Fibroblast of lung (primary cell): ENCODE measurements at places on chromosomes 6 and 20.

GRCh38 chr20:43925801-43926200, 11.1 kb downstream of the TOX2 start:
- peak; percentile 59 for DNase-seq

- DNase-seq: no peak
Observed at GRCh38 chr6:26450240-26450639, 7.5 kb upstream of the BTN2A1 start.

DNA sequence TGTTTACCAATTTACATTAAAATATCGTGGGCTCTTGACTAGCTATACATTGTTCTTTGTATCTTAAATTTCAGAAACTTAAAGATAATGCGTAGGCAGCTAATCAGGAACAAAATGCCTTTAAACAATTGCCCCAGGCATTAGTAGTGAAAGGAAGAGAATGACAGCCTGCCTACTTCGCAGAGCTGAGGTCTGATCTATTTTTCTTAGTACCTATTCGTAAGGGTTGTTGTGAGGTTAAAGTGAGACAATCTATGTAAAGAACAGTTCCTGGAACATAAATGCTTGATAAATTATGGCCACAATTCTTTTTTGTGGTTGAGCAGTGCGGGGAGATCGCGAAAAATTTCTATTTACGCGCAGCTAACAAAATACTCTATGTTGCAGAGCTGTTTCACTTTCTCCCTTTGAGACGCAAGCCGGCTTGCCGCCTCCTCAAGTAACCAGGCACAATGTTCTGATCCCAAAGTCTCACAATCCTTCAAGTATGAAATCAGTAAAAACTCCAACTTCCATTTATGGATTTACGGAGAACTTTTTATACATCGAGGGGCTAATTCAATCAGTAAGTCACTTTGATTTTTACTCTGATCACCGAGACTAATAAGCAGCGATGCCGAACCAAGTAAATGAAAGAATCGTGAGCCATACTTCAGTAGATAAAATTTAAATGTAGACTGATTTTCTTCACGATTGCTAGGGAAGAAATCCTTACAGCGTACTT, 878 bp upstream of the PNRC1 start:
- peak; percentile 85 for DNase-seq

DNA sequence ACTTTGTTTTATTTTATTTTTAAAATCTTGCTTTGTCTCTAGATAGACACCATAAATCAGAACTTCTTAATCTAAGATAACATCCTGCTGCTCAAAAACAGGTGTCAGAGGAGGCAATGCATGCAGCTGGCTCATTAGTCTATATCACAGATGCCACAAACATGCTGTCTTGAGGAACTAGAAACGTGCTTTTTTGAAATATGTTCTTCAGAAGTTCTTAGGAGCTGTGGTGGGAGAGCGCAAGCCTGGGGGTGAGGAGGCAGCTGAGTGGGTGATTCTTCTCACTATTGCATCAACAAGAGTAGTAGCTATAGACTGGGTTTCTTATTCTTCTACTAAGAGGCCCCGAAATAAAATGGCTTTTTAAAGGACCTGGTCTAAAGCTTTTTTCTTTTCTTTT, 23.4 kb downstream of the IL22RA2 start:
- no peak for DNase-seq

DNA sequence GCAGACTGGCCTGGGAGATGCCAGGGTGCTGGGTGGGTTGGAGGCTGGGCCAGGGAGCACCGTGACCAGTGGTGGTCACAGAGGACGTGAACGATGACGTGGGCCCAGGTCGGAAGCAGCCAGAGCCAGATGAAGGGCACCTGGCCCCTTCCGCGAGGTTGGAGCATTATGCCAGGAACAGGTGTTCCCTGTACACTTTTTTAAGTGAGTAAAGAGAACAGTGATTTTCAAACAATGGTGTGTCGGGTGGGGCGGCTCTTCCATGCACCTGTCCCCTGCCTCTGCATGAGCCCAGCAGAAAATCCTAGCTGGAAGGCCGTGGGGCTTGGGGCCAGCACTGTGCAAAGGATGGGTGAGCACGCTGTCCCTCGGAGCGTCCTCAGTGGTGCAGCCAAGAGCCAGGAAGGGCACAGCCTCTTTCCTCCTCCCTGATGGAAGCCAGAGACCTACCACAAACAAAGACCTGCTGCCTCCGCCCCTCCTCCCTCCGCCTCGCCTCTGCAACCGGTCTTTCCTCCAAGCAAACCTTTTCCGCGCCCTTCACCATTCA, 350.5 kb downstream of the ZFAND3 start:
- DNase-seq: no peak

DNA sequence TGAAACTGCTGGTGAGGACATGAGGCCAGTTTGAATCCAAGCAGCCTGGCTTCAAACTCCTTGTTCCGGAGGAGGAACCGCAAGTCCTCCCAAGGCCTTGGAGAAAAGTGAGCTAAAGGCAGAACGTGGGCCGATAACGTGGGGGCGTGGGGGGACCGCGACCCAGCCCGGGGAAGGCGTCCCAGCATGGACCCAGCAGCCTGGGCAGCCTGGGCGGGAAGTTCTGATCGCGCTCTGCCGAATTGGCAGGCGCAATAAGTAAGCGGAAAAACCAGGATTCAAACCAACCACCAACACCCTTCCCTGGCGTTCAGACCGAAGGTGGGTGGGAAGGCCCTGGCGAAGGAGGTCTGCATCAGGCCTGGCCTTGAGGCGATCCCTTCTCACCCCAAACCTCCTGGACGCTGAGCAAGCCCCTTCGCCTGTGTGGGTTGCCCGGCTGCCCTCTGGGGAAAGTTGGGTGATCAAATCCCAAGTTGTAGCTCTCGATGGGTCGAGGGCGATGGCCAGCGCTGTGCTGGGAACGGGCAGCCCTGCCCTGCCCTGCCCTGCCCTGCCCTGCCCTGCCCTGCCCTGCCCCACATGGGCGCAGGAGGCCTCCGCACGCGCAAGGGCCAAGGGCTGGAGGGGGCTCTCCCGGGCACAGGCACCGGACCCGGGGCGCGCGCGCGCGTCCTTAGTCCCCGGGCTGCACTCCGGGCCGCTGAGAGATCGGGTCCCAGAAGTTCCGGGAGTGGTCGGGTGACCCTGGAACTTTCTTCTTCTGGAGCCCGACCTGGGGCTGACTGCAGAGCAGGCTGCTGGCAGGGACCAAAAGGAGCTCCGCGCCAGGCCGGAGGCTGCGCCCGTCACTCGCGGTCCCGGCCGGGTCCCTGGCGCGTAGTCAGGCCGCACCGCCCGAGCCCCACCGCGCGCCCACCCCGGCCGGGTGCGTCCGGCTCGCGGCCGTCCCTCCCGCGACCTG, 637 bp upstream of the SLC22A3 start:
- DNase-seq: no peak

DNA sequence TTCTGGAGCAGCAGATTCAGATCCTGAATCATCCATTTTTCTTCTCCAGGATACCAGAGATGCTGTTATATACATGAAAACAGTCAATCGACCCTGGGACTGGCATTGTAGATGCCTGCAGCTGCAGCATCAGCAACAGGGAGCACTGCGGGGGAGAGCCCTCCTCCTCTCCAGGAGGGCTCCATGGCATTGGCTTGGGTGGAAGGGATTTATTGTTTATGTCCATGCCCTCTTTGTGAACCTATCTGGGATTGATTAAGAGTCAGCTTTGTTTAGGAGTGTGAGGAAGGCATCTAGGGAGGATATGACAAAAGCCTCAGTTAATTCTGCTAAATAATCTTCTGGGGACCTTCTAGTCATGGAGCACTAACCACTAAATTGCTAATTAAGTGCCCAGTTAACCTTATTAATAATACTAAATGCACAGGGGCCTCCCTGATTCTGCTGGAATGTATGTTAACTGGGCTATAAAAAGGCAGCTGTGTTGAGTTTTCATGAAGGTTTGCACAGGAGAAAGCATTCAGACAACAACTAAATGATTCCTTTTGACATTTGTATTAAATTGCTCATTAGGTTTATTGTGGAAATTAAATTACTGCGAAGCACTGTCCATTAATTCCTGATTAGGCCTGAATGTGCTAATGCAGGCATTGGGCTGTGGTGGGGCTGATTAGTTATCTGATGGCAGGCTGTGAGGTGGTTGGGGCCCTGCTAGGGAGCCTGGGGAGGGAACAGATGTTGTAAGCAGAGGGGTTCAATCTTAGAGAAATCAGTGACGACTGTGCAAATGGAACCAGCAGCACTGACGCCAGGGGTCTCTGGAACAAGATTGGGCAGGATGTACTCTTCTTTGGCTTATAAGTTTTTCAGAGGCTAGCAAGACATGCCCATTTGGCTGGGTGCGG, 57.6 kb downstream of the IMPG1 start:
- DNase-seq: no peak

- no peak for DNase-seq
Observed at GRCh38 chr20:54068966-54069365, 1.4 kb downstream of the BCAS1 start.

DNA sequence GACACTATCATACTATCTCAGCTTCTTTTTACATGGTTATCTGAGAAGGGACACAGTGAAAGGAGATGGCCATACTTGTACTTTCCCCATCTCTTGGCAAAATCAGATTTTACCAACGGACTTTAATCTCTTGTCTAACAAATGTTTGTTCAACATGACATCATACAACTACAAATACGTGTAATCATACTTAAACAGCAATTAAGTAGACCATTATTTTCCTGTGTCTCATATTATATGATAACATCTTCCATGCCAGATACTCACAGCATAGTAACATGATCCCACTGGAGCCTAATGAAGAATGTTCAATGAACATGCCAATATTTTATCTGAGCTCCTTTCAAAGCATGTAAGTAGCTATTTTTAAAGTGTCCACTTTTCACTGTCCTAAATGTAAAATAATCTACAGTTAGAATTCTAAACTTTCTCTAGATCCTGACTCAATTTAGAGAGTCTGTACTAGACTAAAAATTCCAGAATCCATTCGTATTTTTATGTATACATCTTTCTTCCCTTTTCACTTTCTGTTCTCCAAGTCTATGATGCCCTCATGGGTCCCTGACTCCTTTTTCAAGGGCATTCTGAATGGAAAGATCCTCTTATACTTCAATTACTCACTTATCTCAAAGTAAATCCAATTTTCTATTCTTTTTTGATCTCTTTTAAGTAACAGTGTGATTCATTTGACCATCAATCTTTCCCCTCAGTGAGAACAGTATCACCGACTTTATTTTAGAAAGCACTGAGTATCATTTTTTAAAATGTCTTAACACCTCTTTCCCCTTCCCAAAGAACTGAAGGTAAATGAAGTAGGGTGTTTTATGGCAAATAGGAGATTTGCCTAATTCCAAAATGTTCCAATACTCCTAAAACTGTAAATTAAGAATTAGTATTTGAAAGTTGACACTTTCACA, 133.5 kb downstream of the CDK19 start:
- no peak for DNase-seq

- DNase-seq: no peak
Observed at GRCh38 chr6:151026041-151026663, 160.7 kb downstream of the MTHFD1L start.

GRCh38 chr6:129104131-129104530, 221.2 kb downstream of the LAMA2 start:
- DNase-seq: peak; percentile 36

DNA sequence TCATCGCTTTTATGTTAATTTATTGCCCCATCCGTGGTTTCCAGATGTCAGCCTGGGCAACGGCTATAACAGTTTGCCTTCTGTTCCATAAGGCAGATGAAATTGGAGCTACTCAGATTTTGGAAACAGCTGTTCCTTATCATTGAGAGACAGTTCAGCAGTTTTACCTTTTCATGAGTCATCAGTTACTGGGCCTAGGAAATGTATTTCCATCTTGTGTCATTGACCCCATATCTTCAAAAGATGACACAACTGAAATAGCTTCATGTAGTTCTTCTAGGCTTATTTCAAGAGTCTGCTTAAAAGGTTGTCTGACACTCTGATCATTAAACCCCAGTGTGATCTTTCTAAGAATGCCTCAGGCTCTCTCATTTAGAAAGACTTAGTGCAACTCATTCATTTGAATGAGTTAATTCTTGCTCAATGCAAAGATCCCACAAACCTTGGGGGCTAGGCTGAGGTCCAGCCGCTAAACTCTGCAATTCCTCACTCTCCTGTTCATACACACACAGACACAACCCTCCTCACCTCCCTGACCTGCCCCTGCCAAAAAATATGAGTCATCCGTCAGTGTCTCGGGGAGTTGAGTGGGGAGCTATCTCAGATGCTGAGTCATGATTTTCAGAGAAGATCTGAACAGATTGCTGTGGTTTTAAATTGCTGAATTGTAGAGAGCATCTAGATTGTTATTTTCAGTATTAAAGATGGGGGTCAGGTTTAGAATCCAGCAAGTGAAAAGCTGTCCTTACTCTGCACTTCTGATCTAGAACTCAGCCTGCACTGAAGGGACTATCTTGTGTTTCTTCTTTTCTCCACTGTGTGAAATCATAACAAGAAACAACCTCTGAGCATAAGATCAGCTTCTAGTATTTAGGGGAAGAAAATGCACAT, 61.8 kb downstream of the RPP40 start:
- DNase-seq: peak; percentile 97

DNA sequence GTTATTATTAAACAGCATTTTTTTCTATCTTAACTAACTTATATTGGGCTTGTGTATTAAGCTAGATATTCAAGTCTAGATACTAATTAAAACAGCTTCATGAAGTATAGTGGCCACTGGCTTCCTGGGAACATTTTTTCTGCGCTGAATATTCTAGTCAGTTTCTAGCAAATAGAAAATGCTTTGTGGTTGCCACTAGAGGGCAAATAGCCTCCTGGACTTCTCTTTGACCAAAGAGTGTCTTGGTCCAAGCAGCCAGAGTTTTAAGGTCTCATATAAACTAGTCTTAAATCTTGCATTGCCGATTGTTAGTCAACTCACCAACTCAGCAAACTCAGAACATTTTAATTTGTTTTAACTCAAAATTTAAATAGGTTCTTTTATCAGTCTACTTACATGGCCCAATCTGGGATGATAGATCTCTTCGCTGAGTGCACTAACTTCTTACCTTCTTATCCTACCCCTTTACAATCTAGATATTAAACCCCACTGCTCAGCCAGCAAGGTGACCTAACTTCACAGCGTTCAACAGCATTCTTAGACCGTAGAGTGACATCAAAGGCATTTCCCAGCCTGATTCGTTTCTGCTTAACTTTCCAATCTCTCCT, 24.6 kb upstream of the ID4 start:
- DNase-seq: peak; percentile 68

- no peak for DNase-seq
Observed at GRCh38 chr6:25167961-25168360, 111.2 kb upstream of the CARMIL1 start.

GRCh38 chr6:35690484-35690883, 1.8 kb upstream of the FKBP5 start:
- no peak for DNase-seq

GRCh38 chr6:162685586-162685985, 42.0 kb downstream of the PRKN start:
- DNase-seq: no peak

- DNase-seq: no peak
Observed at GRCh38 chr20:17357238-17357637, 130.4 kb downstream of the PCSK2 start.

GRCh38 chr6:23731609-23732008, 394.4 kb upstream of the NRSN1 start:
- DNase-seq: no peak

GRCh38 chr20:46371656-46372055, 34.8 kb downstream of the ELMO2 start:
- no peak for DNase-seq
